T-helper 2 cell treated with Interferon-gamma antibody and Interleukin-4, amounts not matched to agents 5 μg/mL and 100 μg/mL, for 36 hours (primary cell): ENCODE measurements at places on chromosomes 1 and 21.

- no peaks in the 10 kb centered on the region for H3K36me3 ChIP-seq
- H3K4me1 ChIP-seq = no peaks in the 10 kb centered on the region
Observed at GRCh38 chr1:171188388-171189266, 3.5 kb downstream of the FMO2 start.

GRCh38 chr1:231761252-231761651, 134.7 kb downstream of the DISC1 start:
- H3K27me3 ChIP-seq = no peaks in the 10 kb centered on the region
- H3K4me1 ChIP-seq = no peaks in the 10 kb centered on the region
- no peaks in the 10 kb centered on the region for H3K36me3 ChIP-seq
- H3K4me3 ChIP-seq = no peak overlapping the region
- no peak overlapping the region for H3K27ac ChIP-seq
- no peak for DNase-seq

DNA sequence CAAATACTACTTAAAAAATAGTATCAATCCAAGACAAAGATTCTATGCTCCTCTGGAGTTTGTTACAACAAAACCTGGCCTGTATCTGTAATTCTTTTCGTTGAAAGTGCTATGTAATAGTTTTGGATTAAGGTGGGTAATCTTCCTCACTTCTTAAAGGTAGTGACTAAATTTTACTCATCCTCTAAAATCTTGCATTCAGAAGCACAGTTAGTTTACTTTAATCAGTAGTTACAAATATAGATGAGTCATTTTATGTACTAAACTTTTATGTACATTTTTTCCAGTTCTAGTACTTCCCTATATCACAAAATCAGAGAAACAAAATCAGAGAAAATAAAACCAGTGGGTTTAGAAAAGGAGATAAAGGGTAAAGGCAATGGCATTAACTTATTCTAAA, 51.3 kb downstream of the ZNHIT6 start:
- no peaks in the 10 kb centered on the region for H3K27me3 ChIP-seq
- no peak overlapping the region for H3K4me3 ChIP-seq
- peaks cover 25% of the 10 kb centered on the region for H3K36me3 ChIP-seq
- DNase-seq = no peak
- no peak overlapping the region for H3K27ac ChIP-seq
- H3K4me1 ChIP-seq = peaks cover 9% of the 10 kb centered on the region

GRCh38 chr1:60664086-60664625, 418.2 kb upstream of the NFIA start:
- no peaks in the 10 kb centered on the region for H3K27me3 ChIP-seq
- no peak overlapping the region for H3K27ac ChIP-seq
- H3K4me1 ChIP-seq = no peaks in the 10 kb centered on the region
- no peak overlapping the region for H3K4me3 ChIP-seq
- no peaks in the 10 kb centered on the region for H3K36me3 ChIP-seq

- no peaks in the 10 kb centered on the region for H3K27me3 ChIP-seq
- no peaks in the 10 kb centered on the region for H3K36me3 ChIP-seq
- H3K4me3 ChIP-seq = no peak overlapping the region
Observed at GRCh38 chr1:49526672-49527071, 497.1 kb downstream of the AGBL4 start.

GRCh38 chr1:212752934-212753497, 38.6 kb downstream of the NSL1 start:
- H3K27me3 ChIP-seq = no peaks in the 10 kb centered on the region
- H3K4me3 ChIP-seq = peak overlapping the region; percentile 31
- H3K36me3 ChIP-seq = peaks cover 9% of the 10 kb centered on the region
- H3K27ac ChIP-seq = peak overlapping the region; percentile 5
- peaks cover 35% of the 10 kb centered on the region for H3K4me1 ChIP-seq

GRCh38 chr1:53622531-53622930, 116.4 kb downstream of the GLIS1 start:
- H3K36me3 ChIP-seq = no peaks in the 10 kb centered on the region
- no peak overlapping the region for H3K4me3 ChIP-seq
- no peak for DNase-seq
- no peak overlapping the region for H3K27ac ChIP-seq

GRCh38 chr1:78622548-78622947, 2.3 kb downstream of the IFI44L start:
- H3K4me1 ChIP-seq = peaks cover 71% of the 10 kb centered on the region
- peak overlapping the region; percentile 82 for H3K27ac ChIP-seq
- no peak for DNase-seq
- H3K27me3 ChIP-seq = no peaks in the 10 kb centered on the region
- H3K36me3 ChIP-seq = peaks cover 32% of the 10 kb centered on the region

DNA sequence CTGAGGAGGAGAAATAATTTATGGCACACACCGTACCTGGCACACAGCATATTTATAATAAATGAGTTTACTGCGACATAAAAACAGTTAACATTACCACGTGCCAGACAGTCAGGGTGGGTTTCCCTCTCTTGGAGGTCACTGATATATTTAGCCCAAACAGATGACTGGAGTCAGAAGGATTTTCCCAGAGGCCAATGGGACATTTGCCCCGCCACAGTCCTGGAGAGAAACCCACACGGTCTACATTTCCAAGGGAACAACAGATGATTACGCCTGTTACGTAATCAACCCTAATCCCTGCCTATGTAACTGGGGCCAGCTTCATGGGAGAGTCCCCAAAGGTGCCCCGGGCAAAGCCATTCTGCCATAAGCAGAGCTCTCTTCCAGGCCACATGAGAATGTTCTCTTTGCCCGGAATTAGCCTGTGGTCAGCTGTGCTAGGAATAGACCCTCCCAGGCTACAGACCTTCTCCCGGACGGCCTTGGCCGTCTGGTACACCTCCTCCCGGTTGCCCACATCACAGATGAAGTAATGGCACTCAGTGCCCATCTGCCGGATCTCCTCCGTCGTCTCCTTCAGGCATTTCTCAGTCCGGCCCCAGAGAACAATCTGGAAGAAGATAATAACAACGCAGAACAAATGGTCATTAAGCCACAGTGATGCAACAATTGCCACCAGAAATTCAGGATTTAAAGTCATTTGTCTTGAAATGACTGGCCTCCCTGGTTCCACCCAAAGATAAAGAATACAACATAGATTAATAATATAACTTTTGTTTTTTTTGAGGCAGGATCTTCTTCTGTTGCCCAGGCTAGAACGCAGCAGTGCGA, 37.7 kb downstream of the DHRS3 start:
- H3K27me3 ChIP-seq = no peaks in the 10 kb centered on the region
- H3K27ac ChIP-seq = no peak overlapping the region
- no peak overlapping the region for H3K4me3 ChIP-seq
- DNase-seq = no peak

GRCh38 chr1:109535971-109536491, 3.6 kb upstream of the GPR61 start:
- H3K27ac ChIP-seq = no peak overlapping the region
- no peak for DNase-seq

GRCh38 chr1:1027791-1028190, 7.9 kb downstream of the AGRN start:
- no peak overlapping the region for H3K27ac ChIP-seq
- no peaks in the 10 kb centered on the region for H3K36me3 ChIP-seq
- H3K4me3 ChIP-seq = no peak overlapping the region

- no peak overlapping the region for H3K4me3 ChIP-seq
- H3K27ac ChIP-seq = no peak overlapping the region
- no peak for DNase-seq
Observed at GRCh38 chr1:25516686-25517085, 26.7 kb upstream of the LDLRAP1 start.

DNA sequence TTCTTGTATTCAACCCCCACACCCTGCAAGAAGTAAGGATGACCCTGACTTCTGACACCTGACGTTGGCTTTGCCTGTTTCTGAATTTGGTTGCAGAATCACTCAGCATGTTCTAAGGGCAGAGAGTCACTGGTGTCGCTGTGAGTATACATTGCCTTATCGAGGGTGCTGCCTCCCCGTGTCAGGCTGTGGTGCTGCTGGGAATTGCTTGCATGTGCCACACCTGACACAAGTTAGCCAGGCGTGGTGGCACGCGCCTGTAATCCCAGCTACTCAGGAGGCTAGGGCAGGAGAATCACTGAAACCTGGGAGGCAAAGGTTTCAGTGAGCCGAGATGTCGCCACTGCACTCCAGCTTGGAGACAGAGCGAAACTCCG, 45.9 kb downstream of the WDR4 start:
- DNase-seq = peak; percentile 63
- H3K27ac ChIP-seq = peak overlapping the region; percentile 59
- H3K4me1 ChIP-seq = peaks cover 27% of the 10 kb centered on the region
- H3K36me3 ChIP-seq = peaks cover 9% of the 10 kb centered on the region

- peaks cover 4% of the 10 kb centered on the region for H3K27me3 ChIP-seq
- no peak overlapping the region for H3K4me3 ChIP-seq
Observed at GRCh38 chr1:154913273-154913672, 23.2 kb downstream of the PMVK start.

DNA sequence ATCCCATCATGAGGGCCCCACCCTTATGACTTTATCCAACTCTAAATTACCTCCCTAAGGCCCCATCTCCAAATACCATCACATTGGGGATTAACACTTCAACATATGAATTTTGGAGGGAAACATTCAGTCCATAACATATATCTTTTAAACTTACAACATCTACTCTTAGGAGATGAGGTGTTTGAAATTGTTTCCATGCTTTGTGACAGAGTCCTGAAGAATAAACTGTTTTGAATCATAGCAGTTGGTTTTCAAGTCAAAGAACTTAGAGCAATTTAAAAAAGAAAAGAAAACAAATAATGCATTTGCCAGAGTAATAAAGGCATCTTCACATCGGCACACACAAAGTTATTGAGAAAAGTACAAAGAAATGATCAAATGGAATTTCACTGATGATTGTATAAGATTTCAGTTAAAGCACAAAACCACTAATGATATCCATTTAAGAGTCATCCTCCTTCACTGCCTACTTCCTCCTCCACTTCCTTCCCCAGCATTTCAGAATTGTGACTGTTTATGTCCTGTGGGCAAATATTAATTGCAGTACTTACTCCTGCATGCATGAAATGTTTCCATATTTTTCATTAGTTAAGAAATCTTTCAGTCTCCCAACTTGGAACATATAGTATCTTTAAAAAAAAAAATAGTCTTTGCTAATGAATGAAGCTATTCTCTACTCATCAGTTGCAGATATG, 202.0 kb downstream of the LRRC40 start:
- no peaks in the 10 kb centered on the region for H3K36me3 ChIP-seq
- H3K27me3 ChIP-seq = no peaks in the 10 kb centered on the region
- H3K27ac ChIP-seq = no peak overlapping the region
- H3K4me1 ChIP-seq = no peaks in the 10 kb centered on the region
- no peak for DNase-seq

- H3K4me1 ChIP-seq = peaks cover 3% of the 10 kb centered on the region
- no peak for DNase-seq
- H3K4me3 ChIP-seq = no peak overlapping the region
- H3K27me3 ChIP-seq = no peaks in the 10 kb centered on the region
Observed at GRCh38 chr1:233672732-233673131, 58.8 kb downstream of the KCNK1 start.

DNA sequence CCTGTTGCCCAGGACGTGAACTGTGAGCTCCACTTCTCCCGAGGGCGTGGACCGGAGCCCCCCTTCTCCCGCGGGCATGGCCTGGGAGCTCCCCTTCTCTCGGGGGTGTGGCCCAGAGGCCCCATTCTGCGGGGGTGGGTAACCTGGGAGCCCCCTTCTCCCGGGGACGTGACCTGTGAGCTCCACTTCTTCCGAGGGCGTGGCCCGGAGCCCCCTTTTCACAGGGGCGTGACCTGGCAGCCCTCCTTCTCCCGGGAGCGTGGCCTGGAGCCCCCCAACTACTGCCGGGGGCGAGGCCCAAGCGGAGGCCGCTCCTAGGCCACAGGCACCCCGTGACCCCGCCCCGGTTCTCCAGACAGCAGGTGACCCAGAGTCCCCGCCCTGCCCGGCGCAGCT, 320 bp downstream of the C1orf174 start:
- peak overlapping the region; percentile 92 for H3K4me3 ChIP-seq
- peak overlapping the region; percentile 97 for H3K27ac ChIP-seq
- no peak for DNase-seq

GRCh38 chr1:243513726-243514491, 258.1 kb downstream of the SDCCAG8 start:
- DNase-seq = no peak
- no peak overlapping the region for H3K4me3 ChIP-seq
- peaks cover 4% of the 10 kb centered on the region for H3K4me1 ChIP-seq
- peaks cover 5% of the 10 kb centered on the region for H3K36me3 ChIP-seq
- H3K27me3 ChIP-seq = no peaks in the 10 kb centered on the region

DNA sequence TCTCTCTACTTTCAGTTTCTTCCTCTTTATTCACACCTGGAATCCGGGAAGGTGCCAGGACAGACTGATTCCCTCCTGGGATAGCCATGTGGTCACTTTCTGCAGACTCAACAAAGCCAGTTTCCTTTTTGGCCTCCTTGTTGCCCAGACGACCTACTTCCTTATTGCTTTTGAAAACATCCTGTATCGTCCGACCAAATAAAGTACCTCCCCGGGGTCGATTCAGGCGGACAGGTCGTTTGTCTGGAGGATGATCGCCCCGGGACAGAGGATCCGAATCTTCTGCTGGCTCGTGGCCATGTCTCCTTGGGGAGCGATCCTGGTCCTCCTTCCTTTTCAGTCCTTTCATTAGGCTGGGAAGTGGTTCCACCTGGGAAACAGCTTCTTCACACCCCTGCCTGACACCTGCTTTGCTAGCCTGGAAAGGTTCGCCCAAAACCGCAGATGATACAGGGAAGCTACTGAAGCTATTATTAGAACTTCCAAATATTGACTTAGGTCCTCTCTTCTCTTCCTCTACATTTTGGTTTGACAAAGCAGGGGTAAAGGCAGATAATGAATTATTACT, 1.2 kb downstream of the MCM3AP start:
- H3K4me1 ChIP-seq = peaks cover 34% of the 10 kb centered on the region
- peak overlapping the region; percentile 77 for H3K27ac ChIP-seq
- H3K4me3 ChIP-seq = peak overlapping the region; percentile 96
- no peak for DNase-seq

GRCh38 chr1:77399250-77400086, 117.6 kb downstream of the AK5 start:
- no peak overlapping the region for H3K27ac ChIP-seq
- no peaks in the 10 kb centered on the region for H3K4me1 ChIP-seq
- H3K27me3 ChIP-seq = no peaks in the 10 kb centered on the region
- no peak for DNase-seq
- no peak overlapping the region for H3K4me3 ChIP-seq
- H3K36me3 ChIP-seq = no peaks in the 10 kb centered on the region

DNA sequence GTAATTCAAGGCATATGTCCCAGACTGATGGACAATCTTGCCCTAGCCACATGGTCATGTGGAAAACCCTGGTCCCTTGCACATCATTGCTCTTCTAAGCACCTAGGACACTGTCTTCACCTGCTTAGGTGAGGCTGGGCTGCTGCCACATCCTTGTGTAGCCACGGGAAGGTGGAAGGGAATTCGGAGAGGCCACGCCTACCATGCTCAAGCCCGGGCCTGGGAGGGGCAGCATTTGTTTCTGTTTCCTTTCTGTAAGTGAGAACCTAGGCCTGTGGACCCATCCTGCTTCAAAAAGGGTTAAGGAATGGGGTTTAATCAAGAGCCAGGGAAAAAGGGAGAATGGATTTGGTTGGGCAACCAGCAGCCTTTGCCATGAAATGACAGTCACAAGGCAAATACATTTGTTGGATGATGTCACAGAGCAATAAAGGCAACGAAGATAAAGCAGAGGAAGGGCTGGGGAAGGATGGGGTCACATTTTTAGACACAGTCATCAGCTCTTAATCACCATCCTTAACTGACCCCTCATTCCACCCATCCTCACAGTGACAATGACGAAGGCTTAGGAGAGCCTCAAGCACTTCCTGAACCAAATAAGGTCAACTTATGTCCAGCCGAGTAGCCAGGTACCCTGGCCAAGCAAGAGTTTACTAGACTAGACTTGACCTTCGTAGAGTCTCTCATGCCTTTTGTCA, 10.1 kb upstream of the LRRC38 start:
- H3K36me3 ChIP-seq = no peaks in the 10 kb centered on the region
- H3K27me3 ChIP-seq = no peaks in the 10 kb centered on the region
- DNase-seq = no peak
- H3K27ac ChIP-seq = no peak overlapping the region
